ENCODE measurements at places on chromosomes 16 and 17. TPM values are rescaled to one million over a fixed set of nuclear protein-coding genes. Genes with fewer than 3 reads are reported as not detected.
A peak's percentile ranks its signal among the peaks of the same experiment; 100 is the strongest.

Gene CNTROB
- 29.7 TPM for total RNA-seq

- H3K4me3 ChIP-seq: no peak overlapping the region
- H3K27me3 ChIP-seq: no peaks in the 10 kb centered on the region
- no peak for DNase-seq
- H3K36me3 ChIP-seq: no peaks in the 10 kb centered on the region
Observed at GRCh38 chr17:20986767-20987510, 55.9 kb downstream of the USP22 start.

- no peaks in the 10 kb centered on the region for H3K36me3 ChIP-seq
- no peak overlapping the region for H3K27ac ChIP-seq
- DNase-seq: no peak
Observed at GRCh38 chr16:73037845-73038570, 9.9 kb downstream of the ZFHX3 start.

Gene TEX19
- not detected for total RNA-seq

DNA sequence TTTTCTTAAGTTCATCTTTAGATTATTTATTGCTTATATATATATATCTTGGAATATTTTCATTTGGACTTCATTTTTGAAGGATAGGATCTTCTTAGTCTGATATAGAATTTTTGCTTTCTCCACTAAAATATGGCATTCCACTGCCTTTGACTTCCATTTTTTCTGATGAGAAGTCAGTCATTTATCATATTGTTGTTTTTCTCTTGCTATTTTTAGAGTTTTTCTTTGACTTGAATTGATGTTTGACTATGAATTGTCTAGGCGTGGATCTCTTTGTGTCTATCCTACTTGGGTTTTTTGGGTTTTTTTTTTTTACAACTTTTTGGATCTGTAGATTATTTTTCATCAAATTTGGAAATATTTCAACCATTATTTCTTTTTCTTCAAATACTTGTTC is 67.7 kb downstream of the NLK start:
- H3K4me3 ChIP-seq: no peak overlapping the region
- H3K27ac ChIP-seq: no peak overlapping the region
- H3K4me1 ChIP-seq: no peaks in the 10 kb centered on the region
- H3K36me3 ChIP-seq: no peaks in the 10 kb centered on the region

Gene CLEC18B
- 1.3 TPM for total RNA-seq

GRCh38 chr16:9159839-9160550 is 68.6 kb downstream of the HAPSTR1 start:
- no peaks in the 10 kb centered on the region for H3K36me3 ChIP-seq
- H3K4me3 ChIP-seq: no peak overlapping the region
- peaks cover 4% of the 10 kb centered on the region for H3K27me3 ChIP-seq
- no peak overlapping the region for H3K27ac ChIP-seq
- H3K4me1 ChIP-seq: no peaks in the 10 kb centered on the region
- DNase-seq: no peak

GRCh38 chr17:65542610-65543009 is 18.8 kb downstream of the AXIN2 start:
- no peak overlapping the region for H3K27ac ChIP-seq
- H3K36me3 ChIP-seq: peaks cover 29% of the 10 kb centered on the region

- H3K4me1 ChIP-seq: peaks cover 8% of the 10 kb centered on the region
- no peak for DNase-seq
- H3K4me3 ChIP-seq: no peak overlapping the region
- H3K36me3 ChIP-seq: no peaks in the 10 kb centered on the region
Observed at GRCh38 chr16:75038036-75038858, 39.4 kb downstream of the ZNRF1 start.

DNA sequence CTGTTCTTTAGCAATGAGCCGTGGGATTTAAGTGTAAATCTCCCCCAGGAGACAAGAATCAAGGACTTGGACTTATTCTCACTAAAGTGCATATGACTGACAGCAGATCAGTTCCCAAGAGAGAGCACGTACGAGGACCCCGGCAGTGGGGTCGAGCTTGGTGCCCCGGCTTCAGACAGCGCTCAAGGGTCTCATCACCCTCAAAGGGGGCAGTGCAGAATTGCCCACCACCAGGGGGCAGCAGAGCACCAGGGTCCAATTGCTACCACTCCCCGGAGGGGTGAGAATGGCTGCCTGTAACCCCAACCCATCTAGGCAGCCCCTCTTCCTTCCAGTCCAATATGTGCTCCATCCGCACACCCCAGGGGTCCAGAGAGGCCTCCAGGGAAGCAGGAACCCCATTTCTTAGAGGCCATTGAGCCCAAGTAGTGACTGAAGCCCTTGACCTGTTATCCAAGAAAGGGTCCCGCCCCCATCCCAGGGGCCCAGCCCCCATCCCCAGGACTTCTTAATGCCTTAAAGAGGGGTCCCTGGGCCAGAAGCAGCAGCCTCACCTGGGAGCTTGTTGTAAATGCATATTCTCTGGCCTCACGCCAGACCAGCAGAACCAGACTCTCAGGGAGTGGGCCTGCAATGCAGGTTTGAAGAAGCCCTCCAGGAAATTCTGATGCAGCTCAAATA is 86.1 kb downstream of the ZDHHC7 start:
- no peaks in the 10 kb centered on the region for H3K27me3 ChIP-seq
- no peak overlapping the region for H3K4me3 ChIP-seq
- H3K27ac ChIP-seq: no peak overlapping the region
- no peaks in the 10 kb centered on the region for H3K36me3 ChIP-seq

GRCh38 chr16:13680021-13680889 is 239.7 kb upstream of the ERCC4 start:
- DNase-seq: no peak
- no peaks in the 10 kb centered on the region for H3K27me3 ChIP-seq
- no peaks in the 10 kb centered on the region for H3K36me3 ChIP-seq

DNA sequence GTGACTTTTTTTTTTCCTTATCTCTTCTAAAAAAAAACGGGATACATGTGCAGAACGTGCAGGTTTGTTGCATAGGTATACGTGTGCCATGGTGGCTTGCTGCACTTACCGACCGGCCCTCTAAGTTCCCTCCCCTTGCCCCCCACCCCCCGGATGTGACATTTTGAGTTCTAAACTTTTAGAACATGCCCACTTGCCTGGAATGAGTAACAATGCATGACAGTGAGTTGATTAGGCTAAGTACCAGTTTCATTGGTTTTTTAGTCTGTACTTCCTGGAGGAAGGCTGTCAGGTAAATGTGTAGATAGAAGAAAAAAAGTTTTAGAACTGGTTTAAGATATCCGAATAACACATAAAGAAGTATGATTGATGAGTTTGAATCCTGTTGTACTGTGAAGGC is 4.0 kb downstream of the BPTF start:
- DNase-seq: peak; percentile 11
- no peaks in the 10 kb centered on the region for H3K36me3 ChIP-seq
- no peaks in the 10 kb centered on the region for H3K27me3 ChIP-seq
- H3K4me1 ChIP-seq: peaks cover 67% of the 10 kb centered on the region
- H3K27ac ChIP-seq: no peak overlapping the region
- H3K4me3 ChIP-seq: no peak overlapping the region

DNA sequence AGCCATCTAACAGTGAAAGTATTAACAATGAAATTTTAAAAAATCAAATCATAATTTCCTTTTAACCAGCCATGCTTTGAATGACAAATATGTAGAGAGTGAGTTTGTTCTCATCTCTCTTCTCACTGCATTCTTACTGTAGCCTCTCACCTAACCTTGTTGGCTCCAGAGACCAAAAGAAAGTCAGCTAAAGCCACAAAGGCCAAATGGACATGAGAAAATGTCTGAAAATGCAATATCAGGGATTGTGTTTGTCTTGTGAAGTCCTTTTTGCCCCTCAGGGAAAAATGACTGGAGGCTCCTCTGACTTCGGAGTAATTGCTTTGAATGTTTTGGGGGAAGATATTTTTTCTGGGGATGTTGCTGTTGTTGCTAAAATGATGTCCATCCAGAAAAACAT is 166.3 kb downstream of the SLC39A11 start:
- H3K27me3 ChIP-seq: no peaks in the 10 kb centered on the region
- no peak for DNase-seq
- H3K27ac ChIP-seq: no peak overlapping the region
- H3K36me3 ChIP-seq: no peaks in the 10 kb centered on the region

- DNase-seq: no peak
- no peak overlapping the region for H3K4me3 ChIP-seq
- peaks cover 24% of the 10 kb centered on the region for H3K4me1 ChIP-seq
- no peaks in the 10 kb centered on the region for H3K36me3 ChIP-seq
- H3K27me3 ChIP-seq: peaks cover 16% of the 10 kb centered on the region
Observed at GRCh38 chr17:4506175-4506813, 7.6 kb downstream of the SPNS2 start.

DNA sequence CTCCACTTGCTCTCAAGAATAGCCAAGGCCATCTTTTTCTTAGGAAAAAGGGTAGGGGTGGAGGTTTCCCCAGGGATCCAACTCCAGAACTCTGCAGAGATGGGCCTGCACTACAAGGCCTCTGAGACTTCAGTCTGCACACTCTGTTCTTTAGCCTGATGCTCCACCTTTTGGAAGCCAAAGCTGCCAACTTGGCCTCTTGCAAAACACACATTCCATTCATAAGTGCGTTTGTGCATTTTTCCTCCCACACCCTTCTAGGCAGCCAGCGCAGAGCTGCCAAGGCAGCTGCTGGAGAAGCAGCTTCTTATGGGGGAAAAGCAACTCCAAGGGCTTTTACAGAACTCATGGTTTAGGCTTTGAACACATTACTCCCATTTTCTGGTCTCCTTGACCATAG is 45.3 kb downstream of the REXO5 start:
- peaks cover 4% of the 10 kb centered on the region for H3K4me1 ChIP-seq
- H3K27me3 ChIP-seq: no peaks in the 10 kb centered on the region
- no peak for DNase-seq

DNA sequence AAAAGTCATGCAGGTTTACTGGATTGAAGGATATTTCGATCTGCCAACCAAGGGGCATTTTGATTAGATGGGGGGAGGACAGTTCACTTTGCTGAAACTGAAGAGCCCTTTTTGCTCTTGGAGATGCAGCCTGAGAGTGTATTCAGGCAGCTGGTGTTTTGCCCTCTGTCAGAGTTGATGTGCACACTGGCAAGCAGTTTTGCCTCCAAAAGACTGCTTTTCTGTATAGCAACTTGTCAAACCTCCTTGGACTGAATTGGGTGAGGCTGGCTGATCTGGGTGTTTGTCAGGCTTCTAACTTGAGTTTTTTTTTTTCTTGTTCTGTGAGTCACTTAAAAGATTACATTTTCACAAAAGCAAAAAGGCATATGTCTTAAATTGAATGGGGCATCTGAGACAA is 22.6 kb upstream of the ANKFN1 start:
- H3K27me3 ChIP-seq: no peaks in the 10 kb centered on the region
- H3K4me1 ChIP-seq: no peaks in the 10 kb centered on the region
- H3K4me3 ChIP-seq: no peak overlapping the region
- H3K27ac ChIP-seq: no peak overlapping the region

- H3K4me3 ChIP-seq: no peak overlapping the region
- no peaks in the 10 kb centered on the region for H3K36me3 ChIP-seq
- H3K27me3 ChIP-seq: no peaks in the 10 kb centered on the region
- peaks cover 90% of the 10 kb centered on the region for H3K4me1 ChIP-seq
- DNase-seq: no peak
Observed at GRCh38 chr16:57534337-57534880, 2.0 kb downstream of the CCDC102A start.

GRCh38 chr17:40176754-40177110 is 538 bp upstream of the RAPGEFL1 start:
- no peak for DNase-seq
- H3K36me3 ChIP-seq: peaks cover 16% of the 10 kb centered on the region
- no peak overlapping the region for H3K27ac ChIP-seq
- H3K27me3 ChIP-seq: no peaks in the 10 kb centered on the region
- H3K4me1 ChIP-seq: peaks cover 7% of the 10 kb centered on the region

Gene PRSS53
- 13.3 TPM for total RNA-seq

- H3K36me3 ChIP-seq: no peaks in the 10 kb centered on the region
- no peaks in the 10 kb centered on the region for H3K27me3 ChIP-seq
- H3K27ac ChIP-seq: no peak overlapping the region
- no peaks in the 10 kb centered on the region for H3K4me1 ChIP-seq
- no peak overlapping the region for H3K4me3 ChIP-seq
- no peak for DNase-seq
Observed at GRCh38 chr17:66183529-66183928, 8.4 kb downstream of the CEP112 start.

- H3K27me3 ChIP-seq: no peaks in the 10 kb centered on the region
- no peaks in the 10 kb centered on the region for H3K36me3 ChIP-seq
- no peak overlapping the region for H3K27ac ChIP-seq
- no peaks in the 10 kb centered on the region for H3K4me1 ChIP-seq
Observed at GRCh38 chr16:6536411-6536810, 796.2 kb upstream of the RBFOX1 start.

Measured in CD4-positive, alpha-beta memory T cell (primary cell).